Stimulated activated CD4-positive, alpha-beta T cell treated with anti-CD3 and anti-CD28 coated beads, Interleukin-12 subunit alpha, Interleukin-12 subunit beta, amount 100 ng/mL, for 48 hours (primary cell): ENCODE measurements at places on chromosomes 11 and 22.

DNA sequence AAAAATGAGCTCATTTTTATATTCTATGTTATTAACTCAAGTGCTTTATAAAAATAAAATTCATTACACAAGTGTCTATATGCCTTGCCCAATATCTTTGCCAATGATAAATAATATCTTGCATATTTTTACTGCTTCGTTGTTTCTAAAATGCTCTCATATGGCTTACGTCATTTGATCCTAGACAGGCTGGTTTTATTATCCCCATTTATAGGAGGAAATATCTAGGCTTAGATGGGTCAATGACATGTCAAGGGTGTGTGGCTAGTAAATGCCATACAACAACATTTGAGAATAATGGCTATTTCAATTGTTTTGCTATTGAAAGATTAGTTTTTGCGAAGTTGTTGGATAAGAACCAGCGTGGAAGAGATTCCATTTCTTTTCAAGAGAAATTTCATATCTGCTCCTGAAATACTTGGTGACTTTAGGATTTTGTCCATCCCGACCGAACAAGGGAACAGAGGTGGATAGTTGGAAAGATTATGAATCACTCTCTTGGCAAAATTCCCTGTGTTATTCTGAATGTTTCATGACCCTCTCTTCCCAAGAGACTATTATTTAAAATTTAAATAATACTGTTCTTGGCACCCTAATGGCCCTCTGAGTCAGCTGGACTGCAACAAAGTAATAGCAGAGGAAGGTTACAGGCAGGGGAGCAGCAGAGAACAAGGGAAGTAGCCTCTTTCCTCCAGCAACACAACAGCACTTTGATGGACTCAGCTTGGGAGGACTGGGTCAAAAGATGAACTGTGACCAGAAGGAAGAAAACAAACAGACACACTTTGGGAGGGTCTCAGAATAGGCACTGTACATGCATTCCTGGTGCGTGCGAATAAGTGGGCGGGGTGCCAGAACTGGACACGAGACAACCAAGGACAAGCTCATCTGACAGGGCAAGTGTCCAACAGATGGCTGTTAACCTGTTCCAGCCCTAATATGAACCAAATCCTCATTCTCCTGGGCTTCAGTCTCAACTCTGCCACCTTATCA, 94.5 kb downstream of the ME3 start:
- DNase-seq: no peak

DNA sequence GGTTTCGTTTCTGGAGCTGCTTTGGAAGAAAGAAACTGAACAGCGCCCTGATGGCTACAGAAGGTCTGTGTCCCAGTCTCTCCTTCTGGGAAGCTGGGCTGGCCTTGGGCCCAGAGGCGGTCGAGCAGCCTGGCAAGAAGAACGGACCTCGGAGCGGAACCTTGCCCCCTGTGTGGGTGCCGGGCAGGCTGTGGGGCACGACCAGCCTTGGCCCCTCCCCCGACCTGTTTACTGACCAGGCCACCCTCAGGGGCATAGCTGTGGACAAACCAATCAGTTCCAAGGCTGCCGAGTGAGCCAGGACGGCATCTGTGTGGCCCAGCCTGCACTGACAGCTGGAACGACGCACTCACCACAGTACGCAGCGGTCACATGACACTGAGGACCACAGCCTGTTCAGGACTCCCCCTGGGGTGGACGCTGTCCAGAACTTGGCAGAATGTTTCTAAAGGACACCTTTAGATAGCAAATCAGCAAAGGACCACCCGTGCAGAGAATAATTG, 7.2 kb downstream of the PIM3 start:
- DNase-seq: no peak

- no peak for DNase-seq
Measured at GRCh38 chr22:31218565-31219262, 6.6 kb downstream of the LIMK2 start.

DNA sequence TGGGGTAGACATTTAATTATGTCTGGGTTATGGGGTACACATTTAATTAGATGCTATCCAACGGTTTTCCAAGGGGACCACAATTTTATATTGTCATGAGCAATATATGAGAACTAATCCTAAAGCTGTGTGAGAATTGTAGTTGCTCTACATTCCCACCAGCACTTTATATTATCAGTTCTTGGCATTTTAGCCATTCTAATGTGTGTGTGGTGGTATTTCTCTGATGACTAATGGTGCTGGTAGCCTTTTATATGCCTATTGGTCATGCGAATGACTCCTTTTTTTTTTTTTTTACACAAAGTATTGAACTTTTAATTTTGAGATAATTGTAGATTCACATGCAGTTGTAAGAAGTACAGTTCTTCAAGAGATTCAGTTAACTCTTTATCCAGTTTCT, 26.2 kb downstream of the TMEM135 start:
- DNase-seq: no peak

DNA sequence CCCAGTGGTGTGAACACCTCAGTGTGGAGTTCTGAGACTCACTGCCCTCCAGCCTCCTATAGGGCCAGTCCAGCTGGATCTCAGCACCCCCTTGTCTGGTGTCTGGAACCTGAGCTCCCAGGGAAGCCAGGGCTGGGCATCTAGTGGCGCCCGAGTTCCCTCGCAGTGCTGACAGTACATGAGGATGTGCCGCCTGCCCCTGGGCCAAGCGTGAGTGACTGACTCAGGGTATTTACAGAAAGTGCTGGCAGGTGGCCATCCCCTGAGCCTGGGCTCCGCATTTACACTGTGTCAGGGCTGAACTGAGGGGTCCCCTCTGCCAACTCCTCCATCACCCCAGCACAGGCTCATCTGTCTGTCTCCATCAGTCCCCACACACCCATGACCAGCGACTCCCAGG, 185.3 kb downstream of the BRD1 start:
- no peak for DNase-seq

DNA sequence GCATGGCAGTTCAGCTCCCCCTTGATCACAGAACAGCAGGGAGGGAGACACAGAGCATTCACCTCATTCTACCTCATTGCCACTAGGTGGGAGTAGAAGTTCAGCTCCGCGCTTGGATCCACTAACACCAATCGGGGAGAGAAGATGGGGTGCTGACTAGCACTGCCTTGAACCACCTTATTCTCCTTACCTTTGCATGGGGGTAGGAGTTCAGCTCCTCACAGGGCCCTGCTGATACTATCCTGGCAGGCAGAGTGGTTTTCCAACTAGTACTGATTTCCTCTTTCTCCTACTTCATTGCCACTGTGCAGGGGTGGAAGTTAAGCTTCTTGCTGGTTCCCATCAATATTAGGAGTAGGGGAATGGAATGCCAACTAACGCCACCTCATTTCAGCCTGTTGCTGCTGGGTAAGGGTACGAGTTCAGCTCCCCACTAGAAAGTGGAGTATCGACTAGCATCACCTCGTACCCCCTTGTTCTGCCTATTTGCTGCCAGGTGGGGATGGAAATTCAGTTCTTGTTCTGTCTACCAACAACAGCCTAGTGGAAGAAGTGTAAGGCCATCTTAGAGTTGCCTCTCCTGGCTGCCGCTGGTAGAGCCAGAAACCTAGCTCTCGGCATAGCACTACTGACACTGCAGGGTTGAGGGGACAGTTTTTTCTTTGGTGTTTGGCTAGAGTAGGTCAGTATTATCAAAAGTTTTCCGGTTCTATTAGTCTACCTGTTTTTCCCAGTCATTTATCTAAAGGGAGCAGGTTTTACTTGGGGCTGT, 550.9 kb upstream of the CCDC90B start:
- DNase-seq: no peak

GRCh38 chr11:110366291-110366690, 63.5 kb upstream of the FDX1 start:
- no peak for DNase-seq

- DNase-seq: no peak
Measured at GRCh38 chr11:3111466-3111865, 53.6 kb downstream of the OSBPL5 start.

- no peak for DNase-seq
Measured at GRCh38 chr11:41190437-41191082, 268.9 kb downstream of the LRRC4C start.

- DNase-seq: no peak
Measured at GRCh38 chr11:44955015-44955738, 4.5 kb upstream of the TP53I11 start.

DNA sequence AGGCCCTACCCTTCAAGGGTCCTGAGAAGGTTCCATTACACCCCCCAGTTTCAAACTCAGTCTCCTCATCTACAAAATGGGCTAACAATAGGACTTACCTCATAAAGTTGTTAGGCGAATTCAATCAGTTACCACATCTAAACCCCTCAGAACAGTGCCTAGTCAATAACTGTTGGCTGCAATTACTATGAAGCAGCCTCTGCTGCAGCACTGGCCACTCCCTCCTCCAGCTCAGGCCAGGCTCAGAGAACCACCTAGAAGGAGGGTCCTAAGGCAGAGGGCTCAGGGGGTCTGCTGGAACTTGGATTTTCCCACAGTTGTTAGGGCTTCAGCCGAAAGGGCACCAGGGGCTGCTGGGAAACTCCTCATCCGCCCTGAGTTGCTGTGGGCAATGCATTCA, 4.7 kb downstream of the FADS3 start:
- no peak for DNase-seq

DNA sequence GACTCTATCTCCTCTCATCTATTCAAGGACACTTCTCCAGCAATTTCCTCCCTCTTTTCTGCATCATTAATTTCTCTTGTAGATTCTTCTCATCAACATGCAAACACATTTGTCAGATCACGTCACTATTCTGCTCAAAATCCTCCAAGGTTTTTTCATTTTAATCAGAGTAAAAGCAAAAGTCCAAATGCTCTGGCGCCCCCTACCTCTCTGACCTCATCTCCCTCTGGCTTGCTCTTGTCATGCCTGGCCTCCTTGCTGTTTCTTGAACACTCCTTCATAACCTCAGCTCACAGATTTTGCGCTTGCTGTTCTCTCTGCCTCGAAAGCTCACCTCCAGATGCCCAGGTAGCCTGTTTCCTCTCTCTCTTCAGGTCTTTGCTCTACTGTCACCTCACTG, 22.4 kb downstream of the RTCB start:
- no peak for DNase-seq

GRCh38 chr22:24437741-24438328, 10.4 kb downstream of the ADORA2A start:
- DNase-seq: no peak

GRCh38 chr22:29351891-29352290, 36.4 kb upstream of the RASL10A start:
- no peak for DNase-seq

DNA sequence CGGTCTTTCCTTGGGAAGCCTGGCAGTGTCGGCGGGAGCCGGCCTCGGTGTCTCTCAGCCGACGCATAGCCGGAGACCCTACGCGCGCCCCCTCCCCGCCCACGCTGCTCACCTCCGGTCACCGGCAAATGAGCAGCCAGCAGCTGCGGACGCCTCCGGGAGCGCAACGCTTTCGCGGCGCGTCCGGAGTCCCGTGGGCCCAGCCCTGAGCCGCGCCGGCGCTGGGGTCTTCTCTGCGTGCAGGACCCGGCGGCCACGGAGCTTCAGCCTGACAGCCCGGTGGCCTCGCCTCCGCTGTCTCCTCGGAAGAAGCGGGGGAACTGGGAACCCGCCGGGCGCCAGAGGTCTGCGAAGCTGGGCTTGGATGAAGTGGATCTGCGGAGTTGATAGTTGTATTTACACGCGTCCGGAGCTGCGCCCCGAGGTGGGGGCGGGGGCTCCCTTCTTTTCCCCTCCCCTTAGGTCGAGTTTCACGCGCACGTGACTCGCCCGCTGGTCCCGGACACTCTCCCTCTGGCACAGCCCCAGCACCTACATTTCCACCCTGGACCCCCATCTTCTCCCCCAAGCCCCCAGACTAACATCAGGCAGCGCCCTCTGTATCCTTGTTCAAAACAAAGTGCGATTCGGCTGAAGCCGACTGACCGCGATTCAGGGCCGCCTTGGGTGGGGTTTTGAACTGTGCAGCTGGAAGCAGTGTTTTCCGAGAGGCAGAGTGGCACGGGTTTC, at the start of gene SLC43A1:
TSS of gene SLC43A1 (minus strand) at position 371 of the 729 bp plus-strand sequence. CDS start 1,591 bp downstream, outside the sequence.
- DNase-seq: peak; percentile 35

GRCh38 chr11:46601129-46601528, 7.3 kb upstream of the AMBRA1 start:
- no peak for DNase-seq

DNA sequence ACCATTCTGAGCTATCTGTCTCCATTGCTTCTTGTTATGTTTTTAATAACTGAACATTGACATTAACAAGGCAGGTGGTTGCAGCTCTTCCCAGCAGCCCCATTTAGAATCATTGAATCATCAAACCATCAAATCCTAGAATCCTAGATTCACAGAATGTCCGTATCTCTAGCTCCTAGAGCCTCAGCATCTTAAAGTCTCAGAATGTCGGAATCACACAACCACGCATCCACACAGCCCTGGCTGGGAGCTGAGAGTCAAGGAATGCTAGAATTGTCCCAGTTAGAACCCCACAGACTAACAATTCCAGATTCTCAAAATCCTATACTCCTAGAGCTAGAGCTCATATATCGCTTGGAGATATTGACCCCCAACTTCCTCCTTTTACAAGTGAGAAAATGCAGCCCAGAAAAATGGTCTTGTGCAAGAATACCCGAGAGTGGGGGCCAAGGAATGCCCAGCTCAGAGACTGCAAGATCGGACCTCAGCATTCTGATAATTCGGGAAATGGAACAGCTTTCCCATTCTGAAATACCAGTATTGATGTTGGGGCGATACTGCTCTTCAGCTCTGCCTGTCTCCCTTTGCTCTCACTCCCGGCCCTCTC, 38.8 kb downstream of the PDE2A start:
- DNase-seq: no peak

GRCh38 chr22:32788904-32789624, 12.4 kb upstream of the TIMP3 start:
- DNase-seq: no peak

GRCh38 chr11:40178470-40178869, 1281.0 kb downstream of the LRRC4C start:
- no peak for DNase-seq
